Activated T-cell treated with anti-CD3 and anti-CD28 coated beads, Interleukin-2, amount 50 U/mL, for 72 hours (primary cell): ENCODE measurements at places on chromosomes 5 and 9. TPM values are rescaled to one million over a fixed set of nuclear protein-coding genes. Genes with fewer than 3 reads are reported as not detected.

GRCh38 chr9:93009337-93010015 lies 49.0 kb upstream of the SUSD3 start:
- H3K36me3 ChIP-seq: peaks cover 12% of the 10 kb centered on the region
- peak overlapping the region; percentile 75 for H3K27ac ChIP-seq
- no peak for DNase-seq
- no peak overlapping the region for H3K4me3 ChIP-seq

GRCh38 chr9:94696545-94696944 lies 30.0 kb upstream of the AOPEP start:
- H3K4me3 ChIP-seq: no peak overlapping the region
- H3K27me3 ChIP-seq: peaks cover 25% of the 10 kb centered on the region
- no peaks in the 10 kb centered on the region for H3K4me1 ChIP-seq
- H3K36me3 ChIP-seq: no peaks in the 10 kb centered on the region
- H3K27ac ChIP-seq: no peak overlapping the region

- H3K36me3 ChIP-seq: no peaks in the 10 kb centered on the region
- H3K27me3 ChIP-seq: no peaks in the 10 kb centered on the region
- H3K4me3 ChIP-seq: no peak overlapping the region
- H3K4me1 ChIP-seq: peaks cover 14% of the 10 kb centered on the region
- DNase-seq: peak; percentile 3
Observed at GRCh38 chr5:116137544-116138378, 52.9 kb downstream of the COMMD10 start.

DNA sequence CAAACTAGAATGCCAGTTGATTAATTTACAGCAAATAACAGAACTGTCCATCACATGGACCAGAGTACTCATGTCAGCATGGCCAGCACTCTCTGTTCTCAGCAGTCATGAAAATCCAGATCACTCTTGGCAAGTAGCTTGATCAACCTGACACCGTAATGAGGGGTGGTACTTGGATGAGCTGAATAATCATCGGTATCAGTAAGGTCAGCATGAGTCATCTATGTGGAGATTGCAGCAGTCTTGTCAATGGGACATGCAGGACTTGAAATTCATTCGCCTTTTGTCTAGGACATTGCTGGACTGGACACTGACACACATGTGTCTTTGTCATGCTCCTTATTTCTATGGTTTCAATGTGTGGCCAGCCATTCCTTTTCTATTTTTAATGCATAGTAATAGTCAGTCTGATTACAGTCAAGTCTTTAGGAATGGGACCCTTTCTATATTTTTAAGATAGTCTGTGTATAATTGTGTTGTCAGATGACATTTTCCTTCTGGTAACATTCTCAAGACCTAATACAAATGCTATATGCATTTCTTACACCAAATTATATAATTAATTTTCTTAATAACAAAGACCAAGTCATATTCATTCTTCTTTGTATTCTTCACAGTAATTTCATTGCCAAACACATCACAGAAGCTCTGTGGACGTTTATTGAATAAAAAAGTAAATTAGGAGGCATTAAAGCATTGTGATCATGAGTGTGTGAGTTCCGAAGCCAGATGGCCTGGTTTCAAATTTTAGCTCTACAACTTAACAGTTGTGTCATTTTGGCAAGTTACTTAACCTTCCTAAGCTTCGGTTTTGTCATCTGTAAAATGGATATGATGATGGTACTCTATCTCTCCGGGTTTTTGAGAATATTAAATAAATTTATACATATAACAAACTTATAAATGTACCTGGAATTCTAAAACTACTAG lies 57.4 kb downstream of the ADAMTSL1 start:
- H3K4me1 ChIP-seq: no peaks in the 10 kb centered on the region
- H3K36me3 ChIP-seq: peaks cover 7% of the 10 kb centered on the region
- no peak overlapping the region for H3K27ac ChIP-seq
- H3K4me3 ChIP-seq: no peak overlapping the region
- no peak for DNase-seq

The PRUNE2 gene
- 1.5 TPM for total RNA-seq

DNA sequence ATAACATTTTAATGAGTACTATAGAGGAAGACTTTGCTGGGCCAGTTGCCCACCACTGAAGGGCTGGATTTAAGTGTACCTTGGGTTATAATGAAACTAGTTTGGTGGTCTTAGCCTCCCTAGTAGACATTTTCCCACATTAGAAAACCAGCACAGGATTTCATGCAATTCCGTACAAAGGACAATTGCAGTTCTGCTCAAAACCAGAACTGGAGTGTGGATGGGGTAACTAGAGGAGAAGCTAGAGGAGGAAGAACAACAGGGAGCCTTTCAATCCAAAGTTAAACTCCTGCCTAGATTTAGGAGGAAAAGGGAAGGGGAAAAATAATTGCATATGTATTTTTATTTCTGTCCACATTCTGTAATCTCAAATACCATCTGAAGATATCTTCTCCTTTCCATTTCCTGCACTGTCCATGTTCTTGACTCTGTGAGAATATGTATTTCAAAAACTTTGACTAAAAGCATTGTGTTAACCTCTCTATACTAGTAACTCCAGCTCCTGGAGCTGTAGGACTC lies 97.5 kb upstream of the SSBP2 start:
- no peaks in the 10 kb centered on the region for H3K36me3 ChIP-seq
- H3K27ac ChIP-seq: no peak overlapping the region
- peaks cover 33% of the 10 kb centered on the region for H3K4me1 ChIP-seq
- H3K27me3 ChIP-seq: no peaks in the 10 kb centered on the region
- no peak overlapping the region for H3K4me3 ChIP-seq
- DNase-seq: no peak

The SH3PXD2B gene
- total RNA-seq: 0.49 TPM

GRCh38 chr9:104868687-104869404 lies 59.1 kb downstream of the ABCA1 start:
- no peak overlapping the region for H3K4me3 ChIP-seq
- H3K36me3 ChIP-seq: no peaks in the 10 kb centered on the region
- peaks cover 7% of the 10 kb centered on the region for H3K4me1 ChIP-seq
- no peak for DNase-seq
- H3K27me3 ChIP-seq: no peaks in the 10 kb centered on the region

The PCDHGB3 gene
- total RNA-seq: 0.28 TPM

DNA sequence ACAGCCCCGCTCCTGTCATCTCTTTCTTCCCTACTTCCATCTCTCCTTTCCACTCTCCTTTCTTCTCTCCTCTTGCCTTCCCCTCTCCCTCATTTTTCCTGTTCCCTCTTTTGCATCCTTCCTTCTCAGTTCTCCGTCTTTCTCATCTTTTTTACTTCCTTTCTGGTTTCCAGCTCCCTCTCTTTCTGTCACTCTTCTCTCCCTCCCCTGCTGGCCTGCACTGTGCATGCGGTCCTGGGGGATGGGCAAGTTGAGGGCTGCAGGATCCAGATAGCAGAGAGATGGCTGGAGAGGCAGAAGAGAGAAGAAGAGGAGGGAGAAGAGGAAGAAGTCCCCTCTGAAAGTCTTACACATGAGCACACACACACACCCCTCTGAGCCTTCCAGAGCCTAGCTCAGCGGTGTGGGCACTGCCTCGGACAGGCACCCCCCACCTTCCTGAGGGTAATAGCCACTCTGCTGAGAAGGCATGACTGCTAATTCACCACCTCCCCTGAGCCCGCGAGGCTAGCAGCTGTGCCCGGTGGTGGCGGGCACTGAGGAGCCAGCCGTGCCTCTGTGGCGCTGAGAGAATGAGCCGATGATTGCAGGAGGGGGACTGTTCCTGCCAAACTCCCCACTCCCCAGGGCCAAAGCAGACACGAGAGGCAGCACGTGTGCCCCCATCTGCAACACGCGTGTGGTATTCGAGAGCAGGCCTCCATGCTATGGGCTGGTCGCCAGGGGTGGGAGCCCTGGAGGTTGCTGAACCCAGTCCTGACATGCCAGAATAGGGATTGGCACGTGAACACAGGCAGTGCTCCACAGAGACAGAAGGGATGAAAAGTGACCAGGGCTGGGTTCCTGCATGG lies 3.7 kb upstream of the CAMK2A start:
- no peak overlapping the region for H3K4me3 ChIP-seq
- H3K27ac ChIP-seq: no peak overlapping the region
- H3K27me3 ChIP-seq: peaks cover 13% of the 10 kb centered on the region
- H3K36me3 ChIP-seq: no peaks in the 10 kb centered on the region
- DNase-seq: no peak

DNA sequence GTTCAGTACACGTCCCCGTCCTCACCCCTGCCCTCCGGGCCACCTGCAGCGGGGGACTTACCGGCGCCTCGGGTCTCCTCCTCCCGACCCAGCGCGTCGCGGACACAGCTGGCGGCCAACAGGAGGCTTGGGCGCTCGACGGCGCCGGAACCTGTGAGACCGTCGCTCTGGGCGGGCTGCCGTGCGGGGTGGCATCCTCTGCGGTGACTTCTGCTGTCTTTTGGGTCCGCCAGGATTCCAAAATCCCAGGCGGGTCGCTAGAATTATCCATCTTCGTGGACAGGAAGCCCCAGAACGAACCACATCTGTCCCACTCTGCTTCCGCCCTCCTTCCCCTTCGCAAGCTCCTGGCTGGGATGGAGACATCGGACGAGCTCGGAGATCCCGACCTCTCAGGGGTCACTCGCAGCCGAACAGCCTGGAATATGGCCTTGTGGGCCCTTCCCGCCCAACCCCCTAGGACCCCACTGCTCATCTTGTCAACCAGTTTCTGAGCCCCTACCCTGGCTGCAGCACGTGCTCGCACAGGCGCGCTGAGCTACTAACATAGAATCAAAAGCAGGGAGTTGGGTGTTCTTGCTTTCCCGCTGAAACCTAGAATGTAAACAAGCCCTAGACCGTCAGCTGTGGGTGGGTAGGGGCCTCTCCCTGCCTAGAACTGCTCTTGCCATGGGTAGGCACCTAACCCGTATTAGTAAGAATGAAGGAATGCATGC lies 947 bp upstream of the MARCHF3 start:
- no peak overlapping the region for H3K27ac ChIP-seq
- H3K4me1 ChIP-seq: peaks cover 23% of the 10 kb centered on the region
- no peaks in the 10 kb centered on the region for H3K36me3 ChIP-seq

- no peaks in the 10 kb centered on the region for H3K27me3 ChIP-seq
- no peak overlapping the region for H3K27ac ChIP-seq
- H3K4me3 ChIP-seq: no peak overlapping the region
- DNase-seq: no peak
- no peaks in the 10 kb centered on the region for H3K36me3 ChIP-seq
Observed at GRCh38 chr9:128215491-128216409, 12.6 kb downstream of the DNM1 start.

The BTNL3 gene
- total RNA-seq: 0.16 TPM

DNA sequence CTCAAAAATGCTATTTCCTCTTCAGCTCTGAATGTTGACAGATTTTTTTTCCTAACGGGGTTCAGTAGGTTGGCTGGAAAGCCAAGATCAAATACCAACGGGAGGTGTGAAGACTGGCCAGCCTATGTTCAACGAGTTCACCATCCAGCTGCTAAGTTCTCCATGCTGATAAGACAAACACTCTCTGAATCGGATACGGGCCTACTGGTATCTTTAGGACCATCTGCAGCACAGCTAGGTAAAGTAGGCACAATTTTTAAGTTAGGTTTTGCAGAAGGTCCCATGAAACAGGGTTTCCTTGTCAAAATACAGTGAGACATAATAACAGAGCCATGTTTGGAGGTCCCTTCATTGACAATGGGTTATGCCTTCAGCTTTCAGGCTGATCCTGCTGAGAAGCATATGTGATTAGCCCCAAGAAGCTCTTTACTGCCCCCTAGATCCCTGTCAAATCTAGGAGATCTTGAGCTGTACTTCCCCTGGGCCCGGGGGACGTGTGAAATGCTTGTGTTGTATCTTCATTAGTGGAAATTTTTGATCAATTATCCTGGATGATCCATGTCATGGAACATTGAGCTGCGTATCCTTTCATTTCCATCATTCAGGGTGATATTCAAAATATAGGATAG lies 60.6 kb downstream of the PGM5 start:
- peaks cover 13% of the 10 kb centered on the region for H3K27me3 ChIP-seq
- H3K4me1 ChIP-seq: no peaks in the 10 kb centered on the region
- H3K36me3 ChIP-seq: no peaks in the 10 kb centered on the region
- DNase-seq: no peak

The IFNA13 gene
- total RNA-seq: not detected

DNA sequence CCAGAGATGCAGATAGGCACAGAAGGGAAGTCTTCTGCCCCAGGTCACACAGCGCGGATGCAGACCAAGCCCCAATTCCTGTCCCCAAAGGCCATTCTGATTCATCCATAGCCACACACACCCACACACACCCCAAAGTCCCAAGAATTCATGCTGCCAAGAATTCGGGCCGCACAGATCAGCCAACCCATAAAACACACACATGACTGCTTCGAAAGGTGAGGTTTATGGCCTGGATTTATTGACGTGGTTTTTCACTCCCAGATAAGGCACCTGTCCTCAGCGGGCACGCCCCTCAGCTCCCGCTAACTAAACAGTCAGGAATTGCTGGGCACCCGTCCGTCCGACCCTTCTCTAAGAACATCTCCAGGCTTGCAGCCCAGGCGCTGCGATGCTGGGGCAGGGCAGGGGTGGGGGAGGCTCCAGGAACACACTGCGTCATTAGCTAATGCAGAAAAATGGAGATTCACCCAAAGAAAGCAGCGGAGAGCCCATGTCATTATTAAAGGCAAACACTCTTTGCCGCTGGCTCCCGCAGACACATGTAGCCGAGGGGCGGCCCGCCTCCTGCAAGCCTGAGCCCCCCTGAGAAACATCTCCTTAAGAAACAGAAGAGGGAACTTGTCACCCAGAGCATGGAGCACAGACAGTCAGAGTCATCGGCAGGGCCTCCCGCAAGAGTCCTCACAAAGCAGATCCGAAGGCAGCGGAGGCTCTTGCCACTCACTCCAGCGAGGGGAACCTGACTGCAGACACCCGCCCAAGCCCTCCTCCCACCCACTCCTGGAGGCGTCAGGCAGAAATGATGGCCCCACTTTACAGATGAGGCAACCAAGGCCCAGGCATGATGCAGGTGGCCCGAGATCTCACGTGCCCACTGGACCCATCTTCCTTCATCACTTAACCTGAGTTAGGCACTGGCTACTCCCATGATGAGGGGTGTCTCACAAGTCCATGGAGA lies 19.9 kb downstream of the VAV2 start:
- no peaks in the 10 kb centered on the region for H3K4me1 ChIP-seq
- DNase-seq: no peak
- H3K27ac ChIP-seq: no peak overlapping the region

The PCDHAC1 gene
- not detected for total RNA-seq

DNA sequence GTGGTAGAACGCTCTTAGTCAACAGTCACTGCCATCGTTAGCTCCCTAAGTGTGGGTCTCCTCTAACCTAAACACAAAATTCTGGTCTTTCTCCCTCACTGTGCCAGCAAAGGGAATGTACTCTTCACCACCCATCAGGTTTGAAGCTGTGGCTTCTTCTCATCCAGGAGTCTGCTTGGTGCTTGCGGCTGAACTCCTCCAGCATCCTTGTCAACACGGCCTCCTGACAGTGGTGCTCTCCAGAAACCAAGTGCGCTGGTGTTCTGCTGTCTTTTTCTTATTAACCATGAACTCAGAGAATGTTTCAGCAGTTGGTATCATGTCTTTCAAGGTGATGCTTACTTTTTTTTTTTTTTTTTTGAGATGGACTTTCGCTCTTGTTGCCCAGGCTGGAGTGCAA lies 23.9 kb upstream of the LPCAT1 start:
- no peaks in the 10 kb centered on the region for H3K36me3 ChIP-seq
- no peak overlapping the region for H3K27ac ChIP-seq
- no peaks in the 10 kb centered on the region for H3K27me3 ChIP-seq
- DNase-seq: no peak
